ENCODE measurements at places on chromosomes 7 and 10. TPM values are rescaled to one million over a fixed set of nuclear protein-coding genes. Genes with fewer than 3 reads are reported as not detected.

AGAP9 gene
- 12.8 TPM for total RNA-seq

SPDYE9 gene
- total RNA-seq, result not detected

GRCh38 chr7:120951826-120952225 is 1.2 kb downstream of the ING3 start:
- DNase-seq, result no peak

GRCh38 chr7:99822731-99823718 is 4.8 kb upstream of the CYP3A43 start:
- DNase-seq, result no peak

DNA sequence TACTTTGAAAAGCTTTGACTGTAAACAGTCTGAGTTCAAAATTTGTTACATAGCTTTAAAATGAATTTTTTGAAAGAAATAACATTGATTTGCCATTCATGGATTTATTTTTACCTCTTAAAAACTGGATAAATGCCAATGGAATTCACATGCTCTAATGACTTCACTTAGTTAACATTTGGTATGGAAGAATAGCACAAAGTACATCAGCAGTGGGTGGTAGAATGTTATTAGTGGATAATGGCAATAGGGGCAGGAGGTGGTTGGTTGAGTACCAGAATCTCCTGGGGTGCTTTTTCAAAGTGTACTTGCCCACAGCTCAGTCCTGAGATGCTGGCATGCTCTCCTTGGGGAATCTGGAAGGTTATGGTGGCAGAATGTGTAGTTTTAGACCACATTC is 4.7 kb downstream of the PPP1R9A start:
- no peak for DNase-seq

ZNF804B gene
- total RNA-seq, result not detected

Measured in neural crest cell (in vitro differentiated cells).